ENCODE measurements at places on chromosomes 13 and 19. TPM values are rescaled to one million over a fixed set of nuclear protein-coding genes. Genes with fewer than 3 reads are reported as not detected.

GRCh38 chr13:66745307-66745706 lies 484.8 kb downstream of the PCDH9 start:
- H3K4me3 ChIP-seq: no peak overlapping the region
- no peaks in the 10 kb centered on the region for H3K36me3 ChIP-seq
- DNase-seq: no peak

DNA sequence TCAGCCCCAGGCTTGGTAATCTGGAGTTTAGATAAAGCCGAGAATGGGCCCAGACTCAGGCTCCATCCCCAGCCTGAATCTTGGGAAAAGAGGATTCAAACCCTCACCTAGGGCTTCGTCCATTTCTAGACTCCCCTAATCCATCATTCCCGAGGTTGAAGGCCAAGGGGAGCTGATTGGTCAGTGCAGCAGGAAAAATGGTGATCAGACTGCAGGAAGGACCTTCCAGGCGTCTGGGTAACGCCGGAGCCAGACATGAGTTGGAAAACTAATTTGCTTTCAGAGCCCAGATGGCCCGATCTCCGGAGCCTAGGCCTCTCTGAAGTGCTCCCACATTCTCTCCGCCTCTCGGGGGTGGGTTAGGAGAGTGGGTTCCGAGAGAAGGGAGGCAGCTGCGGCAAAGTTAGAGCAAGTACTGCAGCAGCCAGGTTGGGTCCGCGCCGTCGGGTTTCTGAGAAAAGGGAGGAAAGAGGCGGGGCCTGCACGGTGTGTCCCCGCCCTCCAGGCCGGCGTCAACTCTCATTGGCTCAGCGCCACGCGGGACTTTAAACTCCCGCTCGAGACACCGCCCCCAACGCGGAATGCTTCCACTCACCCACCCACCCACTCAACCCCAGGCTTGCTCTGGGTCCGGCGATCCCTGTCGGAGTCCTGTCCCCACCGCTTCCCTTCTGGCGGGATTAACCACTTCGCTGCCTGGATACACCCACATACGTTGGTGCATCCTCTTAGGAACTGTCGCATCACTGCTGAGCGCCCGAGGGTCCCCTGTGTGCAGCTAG lies 788 bp upstream of the RTBDN start:
- no peak overlapping the region for H3K27ac ChIP-seq
- no peak overlapping the region for H3K4me3 ChIP-seq
- H3K4me1 ChIP-seq: no peaks in the 10 kb centered on the region
- H3K27me3 ChIP-seq: peaks cover 45% of the 10 kb centered on the region

HSH2D gene
- total RNA-seq: 7.7 TPM

DNA sequence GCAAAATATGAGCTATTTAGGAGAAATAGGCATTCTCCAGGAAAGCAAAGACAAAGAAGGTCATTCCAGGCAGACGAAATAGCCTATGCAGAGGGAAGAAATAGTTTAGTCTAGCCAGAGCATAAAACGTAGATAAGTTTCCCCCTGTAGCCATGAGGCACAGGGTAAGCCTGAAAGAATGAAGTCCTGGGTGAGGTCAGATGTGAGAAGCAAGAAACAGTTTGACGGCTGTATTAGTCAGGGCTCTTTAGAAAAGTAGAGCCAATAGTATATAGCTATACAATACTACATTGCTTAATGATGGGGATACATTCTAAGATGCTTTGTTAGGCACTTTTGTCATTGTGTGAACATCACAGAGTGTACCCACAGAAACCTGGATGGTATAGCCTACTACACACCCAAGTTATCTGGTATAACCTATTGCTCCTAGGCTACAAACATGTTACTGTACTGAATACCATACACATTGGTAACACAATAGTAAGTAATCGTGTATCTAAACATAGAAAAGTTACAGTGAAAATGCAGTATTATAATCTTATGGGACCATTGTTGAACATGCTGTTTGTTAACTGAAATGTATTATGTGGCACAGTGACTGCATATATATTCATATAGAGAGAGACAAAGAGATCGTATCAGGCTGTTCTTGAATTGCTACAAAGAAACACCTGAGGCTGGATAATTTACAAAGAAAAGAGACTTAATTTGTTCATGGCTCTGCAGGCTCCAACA lies 59.3 kb upstream of the WDFY2 start:
- no peak for DNase-seq
- H3K27ac ChIP-seq: no peak overlapping the region

DNA sequence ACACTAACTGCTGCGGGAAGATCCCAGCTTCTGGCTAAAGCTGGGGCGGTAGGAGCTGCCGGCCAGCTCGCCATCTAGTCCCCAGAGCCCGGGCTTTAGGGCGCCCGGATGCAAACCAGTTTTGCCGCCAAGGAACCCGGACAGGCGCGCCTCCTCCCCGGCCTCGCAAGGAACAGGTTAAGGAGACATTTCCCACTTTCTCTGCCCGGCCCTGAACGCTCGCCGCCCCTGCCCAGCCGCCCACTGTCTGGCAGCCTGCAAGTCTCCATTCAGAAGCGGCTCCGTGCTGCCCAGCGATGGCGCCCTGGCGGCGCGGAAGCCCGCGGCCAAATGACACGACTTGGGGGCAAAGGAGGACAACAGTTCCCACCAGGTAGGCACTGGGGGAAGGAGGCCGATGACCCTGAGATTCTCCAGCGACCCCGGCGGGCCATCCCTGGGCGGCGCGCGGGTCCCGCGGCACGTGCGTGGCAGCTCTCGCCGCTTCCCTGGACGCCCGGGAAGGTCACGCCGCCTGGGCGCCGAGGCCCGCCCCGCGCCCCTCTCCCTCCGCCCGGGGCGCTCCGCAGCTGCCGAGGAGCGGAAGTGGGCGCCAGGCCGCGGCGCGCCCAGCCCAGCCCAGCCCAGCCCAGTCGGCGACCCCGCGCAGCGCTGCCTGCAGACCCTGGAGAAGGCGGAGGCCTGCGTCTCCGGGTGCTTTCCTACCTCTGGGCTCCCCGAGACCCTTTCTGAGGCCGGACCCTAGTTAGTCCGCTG lies 42.2 kb upstream of the HNRNPA1L2 start:
- no peaks in the 10 kb centered on the region for H3K27me3 ChIP-seq
- peak overlapping the region; percentile 75 for H3K4me3 ChIP-seq

GRCh38 chr19:56837492-56838023 lies 3.0 kb downstream of the PEG3 start:
- H3K36me3 ChIP-seq: no peaks in the 10 kb centered on the region
- DNase-seq: peak; percentile 94
- H3K27ac ChIP-seq: peak overlapping the region; percentile 86
- no peaks in the 10 kb centered on the region for H3K27me3 ChIP-seq
- peak overlapping the region; percentile 75 for H3K4me3 ChIP-seq
- H3K4me1 ChIP-seq: no peaks in the 10 kb centered on the region

SIGLEC8 gene
- total RNA-seq: 1.8 TPM

DNA sequence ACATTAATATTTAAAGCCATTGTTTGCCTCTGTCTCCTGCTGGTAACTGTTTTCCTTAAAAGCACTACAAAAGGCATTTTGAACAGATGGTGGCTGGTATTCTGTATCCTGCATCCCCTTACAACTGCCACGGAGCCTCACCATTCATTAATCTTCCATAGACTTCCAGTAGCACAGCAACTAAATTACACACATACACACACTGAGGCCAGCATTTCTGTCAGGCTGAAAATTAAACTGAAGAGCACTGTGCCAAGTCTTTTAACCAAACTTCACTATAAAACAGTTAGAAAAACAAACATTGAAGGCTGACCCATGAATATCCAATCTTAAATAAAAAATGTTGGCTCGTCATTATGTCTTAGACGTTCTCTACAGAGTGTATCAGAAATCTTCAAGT lies 697.8 kb downstream of the DACH1 start:
- H3K4me3 ChIP-seq: no peak overlapping the region
- no peaks in the 10 kb centered on the region for H3K36me3 ChIP-seq
- no peak overlapping the region for H3K27ac ChIP-seq
- no peak for DNase-seq

- H3K36me3 ChIP-seq: no peaks in the 10 kb centered on the region
- H3K27ac ChIP-seq: no peak overlapping the region
- no peak for DNase-seq
- H3K27me3 ChIP-seq: no peaks in the 10 kb centered on the region
- no peaks in the 10 kb centered on the region for H3K4me1 ChIP-seq
These were observed 525.1 kb upstream of the NBEA start for GRCh38 chr13:34416971-34417380.

- H3K4me3 ChIP-seq: no peak overlapping the region
- H3K4me1 ChIP-seq: peaks cover 9% of the 10 kb centered on the region
- peak; percentile 24 for DNase-seq
- H3K27ac ChIP-seq: no peak overlapping the region
These were observed 2.0 kb upstream of the MEGF8 start for GRCh38 chr19:42323473-42323851.

GRCh38 chr13:52711286-52711685 lies 28.3 kb downstream of the CNMD start:
- DNase-seq: no peak
- no peak overlapping the region for H3K27ac ChIP-seq
- H3K27me3 ChIP-seq: no peaks in the 10 kb centered on the region
- no peaks in the 10 kb centered on the region for H3K36me3 ChIP-seq

Measured in kidney (tissue), 22 donors.